ENCODE measurements at places on chromosomes 3 and 15.

DNA sequence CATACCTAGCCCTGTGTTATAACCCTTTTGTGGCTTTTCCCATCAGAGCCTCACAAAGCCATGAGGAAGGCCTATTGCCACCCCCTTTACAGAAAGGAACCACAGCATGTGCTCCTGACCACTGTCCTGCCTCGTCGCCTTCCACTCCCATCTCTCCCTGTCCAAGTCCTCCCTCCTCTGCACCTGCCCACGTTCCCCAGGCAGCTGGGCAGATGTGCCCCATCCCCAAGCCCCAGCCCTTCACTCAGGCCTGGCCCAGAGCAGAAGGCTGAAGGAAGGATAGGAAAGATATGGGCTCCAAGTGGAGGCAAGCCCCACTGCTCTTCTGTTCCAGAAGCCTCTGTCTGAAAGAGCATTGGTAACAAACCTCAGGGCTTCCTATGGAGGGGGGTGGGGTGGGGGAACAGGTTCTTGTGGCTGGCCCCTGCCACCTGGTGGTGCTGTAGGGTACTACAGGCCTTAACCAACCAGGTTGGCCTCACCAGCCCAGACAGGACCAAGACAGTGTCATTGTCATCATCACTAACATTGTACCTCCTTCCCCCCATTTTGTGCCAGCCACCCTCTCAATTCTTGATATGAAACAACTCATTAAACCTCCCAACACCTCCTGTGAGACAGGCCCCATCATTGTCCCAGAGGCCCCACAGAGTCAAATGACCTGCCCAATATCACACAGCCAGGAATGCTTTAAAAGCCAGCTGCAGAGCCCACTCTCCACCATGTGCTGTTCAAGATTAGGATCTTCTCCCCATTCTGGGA is 10.0 kb downstream of the POC1A start:
- H3K27ac ChIP-seq: no peak overlapping the region
- no peaks in the 10 kb centered on the region for H3K27me3 ChIP-seq
- H3K4me1 ChIP-seq: peaks cover 3% of the 10 kb centered on the region

DNA sequence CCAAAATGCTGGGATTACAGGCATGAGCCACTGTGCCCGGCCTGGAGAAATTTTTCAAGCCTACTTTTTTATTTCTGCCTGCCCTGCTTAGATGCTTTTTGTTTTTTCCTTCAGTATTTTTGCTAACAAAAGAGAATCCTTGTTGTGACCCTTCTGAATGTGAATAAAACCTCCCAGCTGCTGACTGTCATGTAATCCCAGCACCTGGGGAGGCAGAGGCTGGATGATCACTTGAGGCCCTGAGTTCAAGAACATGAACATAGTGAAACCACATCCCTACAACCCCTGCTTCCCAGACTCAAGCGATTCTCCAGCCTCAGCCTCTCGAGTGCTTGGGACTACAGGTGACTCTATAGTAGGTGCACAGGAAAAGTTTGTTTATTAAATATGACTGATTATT is 84.9 kb downstream of the SOX2 start:
- no peak overlapping the region for H3K4me3 ChIP-seq
- no peak for DNase-seq
- H3K4me1 ChIP-seq: no peaks in the 10 kb centered on the region
- no peaks in the 10 kb centered on the region for H3K27me3 ChIP-seq
- no peaks in the 10 kb centered on the region for H3K36me3 ChIP-seq

DNA sequence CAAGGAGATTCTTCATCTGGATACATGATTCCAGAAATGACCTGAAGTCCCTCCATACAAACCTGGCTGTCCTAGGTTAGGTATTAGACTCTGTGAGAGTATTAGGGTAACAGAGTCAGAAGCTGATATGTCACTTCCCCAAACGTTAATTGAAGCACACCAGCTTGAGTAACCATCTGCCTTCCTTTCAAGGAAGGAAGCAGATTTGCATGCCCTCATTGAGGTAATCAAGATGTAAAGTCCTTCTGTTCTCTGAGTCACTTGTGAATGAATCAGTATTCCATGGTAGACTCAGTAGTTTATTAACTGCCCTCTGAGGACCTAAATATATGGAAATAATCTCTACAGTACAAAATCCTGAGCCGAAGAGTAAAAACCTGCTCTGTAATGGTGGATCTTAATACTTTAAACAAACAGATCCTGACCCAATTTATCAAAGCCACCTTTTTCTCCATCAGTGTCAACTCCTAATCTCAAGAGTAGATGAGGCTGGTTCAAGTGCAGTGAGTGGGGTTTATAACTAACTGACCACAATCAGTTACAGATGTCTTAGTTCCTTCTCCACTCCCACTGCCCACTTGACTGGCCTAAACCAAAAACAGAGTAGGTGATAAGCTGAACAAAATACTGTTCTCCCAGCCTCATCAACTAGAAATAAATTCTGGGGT is 246.2 kb upstream of the CHRM5 start:
- H3K36me3 ChIP-seq: no peaks in the 10 kb centered on the region
- no peaks in the 10 kb centered on the region for H3K27me3 ChIP-seq
- DNase-seq: no peak
- no peaks in the 10 kb centered on the region for H3K4me1 ChIP-seq

DNA sequence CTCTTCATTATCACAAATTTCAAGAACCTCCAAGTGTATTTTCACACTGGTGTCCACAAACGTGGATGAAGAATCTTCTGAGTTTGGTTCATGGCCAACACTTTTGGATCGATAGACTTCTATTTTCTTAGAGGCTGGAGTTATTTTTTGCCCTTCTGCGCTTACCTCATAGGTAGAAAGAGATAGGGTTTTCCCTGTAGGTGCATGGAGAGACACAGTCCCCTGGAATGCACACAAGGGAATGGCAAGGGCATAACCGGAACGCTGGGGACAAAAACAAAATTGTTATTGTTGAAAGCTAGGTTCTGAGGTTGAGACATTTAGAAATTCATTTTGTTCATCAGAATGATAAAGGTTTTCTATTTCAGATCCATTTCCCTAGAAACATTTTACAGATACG is 13.7 kb upstream of the DHX36 start:
- H3K27me3 ChIP-seq: no peaks in the 10 kb centered on the region
- DNase-seq: no peak
- no peaks in the 10 kb centered on the region for H3K36me3 ChIP-seq
- H3K4me1 ChIP-seq: no peaks in the 10 kb centered on the region
- H3K27ac ChIP-seq: no peak overlapping the region

GRCh38 chr3:11711876-11712275 is 68.2 kb upstream of the VGLL4 start:
- H3K36me3 ChIP-seq: no peaks in the 10 kb centered on the region
- DNase-seq: no peak
- H3K27ac ChIP-seq: no peak overlapping the region
- no peaks in the 10 kb centered on the region for H3K4me1 ChIP-seq
